ENCODE measurements at places on chromosomes 13 and 19. TPM values are rescaled to one million over a fixed set of nuclear protein-coding genes. Genes with fewer than 3 reads are reported as not detected.

Gene ZNF738
- 0.85 TPM for total RNA-seq

Gene NTF4
- 0.46 TPM for total RNA-seq

Gene RNF17
- not detected for total RNA-seq

Gene TEAD2
- total RNA-seq: 17.9 TPM

Gene HSD17B14
- 15.3 TPM for total RNA-seq

Gene ZIC2
- total RNA-seq: 9.4 TPM

Gene TIMM13
- 133 TPM for total RNA-seq

Gene P2RY11
- total RNA-seq: 7.0 TPM

Gene KLK2
- 0.15 TPM for total RNA-seq

Gene PLA2G4C
- 11.9 TPM for total RNA-seq

Gene IGFL2
- total RNA-seq: 1.3 TPM

Gene FLT3LG
- 0.92 TPM for total RNA-seq

Gene TRAPPC6A
- total RNA-seq: 43.4 TPM

Gene KLK3
- total RNA-seq: not detected

Gene NPAS1
- total RNA-seq: 7.4 TPM

Gene ZSCAN4
- total RNA-seq: not detected

Gene N4BP2L1
- total RNA-seq: 0.64 TPM

Gene ZNF880
- 0.70 TPM for total RNA-seq

Gene ZNF208
- not detected for total RNA-seq

Gene KLF16
- 24.8 TPM for total RNA-seq

Gene SIGLEC5
- not detected for total RNA-seq

Gene CCNA1
- 0.51 TPM for total RNA-seq

Gene ACP7
- total RNA-seq: 0.12 TPM

Gene PHF11
- total RNA-seq: 7.5 TPM

Gene ZNF320
- not detected for total RNA-seq

Gene SLC15A1
- total RNA-seq: 0.03 TPM

Gene PBX4
- total RNA-seq: 1.6 TPM

Gene SIGLEC10
- total RNA-seq: not detected

Gene C1QTNF9
- total RNA-seq: not detected

Gene LIM2
- total RNA-seq: not detected

Gene TEX29
- not detected for total RNA-seq

Gene EPS8L1
- 3.7 TPM for total RNA-seq

Gene RASAL3
- total RNA-seq: not detected

Gene CD209
- total RNA-seq: not detected

Gene HRC
- not detected for total RNA-seq

Gene LRRC63
- not detected for total RNA-seq

Gene HSD11B1L
- 4.8 TPM for total RNA-seq

Gene ONECUT3
- not detected for total RNA-seq

Gene LENG1
- 8.5 TPM for total RNA-seq

Gene COX7A1
- not detected for total RNA-seq

Gene HCN2
- total RNA-seq: 35.3 TPM

Gene RNASEH2A
- 48.6 TPM for total RNA-seq

Gene MEGF8
- total RNA-seq: 23.3 TPM

Gene SBK3
- 2.0 TPM for total RNA-seq

Gene PALM3
- 2.2 TPM for total RNA-seq

Gene FARSA
- 82.8 TPM for total RNA-seq

Gene ASPDH
- not detected for total RNA-seq

Gene NANOS3
- total RNA-seq: 3.2 TPM

Gene ZNRF4
- not detected for total RNA-seq

Gene ZNF836
- 0.82 TPM for total RNA-seq

Gene ELOF1
- total RNA-seq: 103 TPM

Gene SLITRK1
- total RNA-seq: not detected

Gene RDH8
- 0.22 TPM for total RNA-seq

Gene CEACAM7
- not detected for total RNA-seq

Gene KLK15
- not detected for total RNA-seq

Gene RLN3
- total RNA-seq: not detected

Gene FXYD1
- total RNA-seq: 0.08 TPM
